NCI-H748 treated with DMSO at 0.1 percent for 48 hours (cell line): ENCODE measurements at places on chromosomes 5 and 9.

DNA sequence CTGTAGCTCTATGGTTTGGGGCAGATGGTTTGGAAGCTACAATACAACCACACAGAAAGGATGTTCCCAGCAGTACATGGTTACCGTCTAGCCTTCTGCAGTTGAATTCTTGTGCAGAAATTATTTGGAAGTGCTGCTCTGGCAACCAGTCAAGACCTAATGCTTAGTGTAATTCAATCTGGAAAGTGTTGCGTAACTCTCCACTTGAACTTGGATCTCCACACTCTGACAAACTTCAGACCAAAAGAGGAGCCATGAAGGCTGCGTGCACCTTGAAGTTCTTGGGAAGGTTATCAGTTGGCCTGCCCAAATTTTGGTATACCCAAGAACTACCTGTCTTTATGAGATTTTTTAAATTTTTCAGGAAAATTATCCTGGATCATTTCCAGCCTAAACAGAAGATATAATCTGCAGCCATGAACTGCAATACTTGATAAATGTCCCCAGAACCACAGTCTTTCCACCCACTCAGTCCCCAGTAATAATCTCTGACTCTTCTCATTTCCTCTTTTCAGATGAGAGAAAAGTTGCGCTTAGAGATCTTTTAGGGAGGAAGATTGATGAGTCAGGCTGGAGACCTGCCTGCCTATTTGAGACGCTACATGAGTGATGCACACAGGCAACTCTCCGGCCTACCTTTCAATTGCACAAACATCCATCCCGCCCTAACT is 159.9 kb downstream of the FANCC start:
- DNase-seq: no peak

- DNase-seq: no peak
Observed at GRCh38 chr5:72301557-72301956, 18.5 kb downstream of the MRPS27 start.

DNA sequence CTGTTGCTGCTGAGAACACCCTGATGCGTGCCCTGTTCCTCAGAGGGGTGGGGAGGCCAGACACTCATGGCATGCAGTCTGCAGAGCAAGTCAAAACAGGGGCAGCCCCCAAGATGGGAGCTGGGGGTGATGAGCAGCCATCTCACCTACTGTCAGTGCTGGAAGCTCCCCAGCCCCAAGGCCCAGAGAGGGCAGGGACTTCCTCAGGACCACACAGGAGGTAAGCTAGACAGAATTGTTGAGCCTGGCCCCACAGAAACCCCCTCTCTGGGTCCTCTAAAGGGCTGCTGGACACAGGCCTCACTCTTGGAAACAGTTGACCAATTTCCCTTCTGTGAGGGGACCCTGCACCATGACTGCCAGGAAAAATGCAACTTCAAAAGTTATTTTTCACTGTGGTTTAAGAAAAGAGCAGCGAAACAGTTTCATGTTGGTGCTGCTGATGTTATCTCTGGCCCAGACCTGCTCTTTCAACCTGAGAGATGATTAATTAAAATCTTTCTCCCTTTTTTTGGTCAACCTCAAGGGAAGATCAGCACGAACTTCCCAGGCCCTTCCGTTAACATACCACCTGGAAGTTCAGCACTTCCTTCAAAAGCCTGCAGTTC is 9.6 kb downstream of the CSF2 start:
- DNase-seq: no peak

DNA sequence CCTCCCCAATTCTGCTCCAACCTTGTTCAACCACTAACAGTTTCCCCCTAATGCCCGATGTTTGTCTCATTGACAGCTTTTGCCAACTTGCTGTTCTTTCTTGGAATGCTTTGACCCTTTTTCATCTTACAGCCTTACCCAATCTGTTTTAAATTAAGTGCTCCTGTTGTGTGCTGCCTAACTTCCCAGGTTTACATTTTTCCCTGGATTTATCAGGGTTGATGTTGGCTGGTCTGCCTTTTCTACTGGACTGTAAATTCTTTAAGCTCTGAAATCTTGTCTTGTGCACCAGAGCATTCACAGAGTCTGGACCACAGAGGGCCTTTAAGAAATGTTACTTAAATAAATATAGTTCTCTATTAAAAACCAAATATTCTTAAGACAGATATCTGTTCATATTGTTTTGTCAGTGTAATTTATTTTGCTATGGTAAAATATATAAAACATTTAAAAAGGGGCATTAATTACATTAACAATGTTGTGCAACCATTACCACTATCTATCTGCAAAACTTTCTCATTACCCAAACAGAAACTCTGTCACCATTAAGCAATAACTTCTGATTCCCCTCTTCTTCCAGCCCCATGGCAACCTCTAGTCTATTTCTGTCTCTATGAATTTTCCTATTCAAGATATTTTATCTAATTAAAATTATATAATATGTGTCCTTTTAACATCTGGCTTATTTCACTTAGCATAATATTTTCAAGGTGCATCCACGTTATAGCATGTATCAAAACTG is 73.0 kb downstream of the OSTF1 start:
- no peak for DNase-seq

- DNase-seq: no peak
Observed at GRCh38 chr5:142287973-142288313, 36.9 kb downstream of the SPRY4 start.

- DNase-seq: no peak
Observed at GRCh38 chr9:110308633-110309038, 29.0 kb downstream of the TXNDC8 start.

GRCh38 chr5:42037379-42037932 is 112.4 kb downstream of the FBXO4 start:
- DNase-seq: no peak

- DNase-seq: no peak
Observed at GRCh38 chr9:90578126-90578815, 64.4 kb downstream of the DIRAS2 start.

DNA sequence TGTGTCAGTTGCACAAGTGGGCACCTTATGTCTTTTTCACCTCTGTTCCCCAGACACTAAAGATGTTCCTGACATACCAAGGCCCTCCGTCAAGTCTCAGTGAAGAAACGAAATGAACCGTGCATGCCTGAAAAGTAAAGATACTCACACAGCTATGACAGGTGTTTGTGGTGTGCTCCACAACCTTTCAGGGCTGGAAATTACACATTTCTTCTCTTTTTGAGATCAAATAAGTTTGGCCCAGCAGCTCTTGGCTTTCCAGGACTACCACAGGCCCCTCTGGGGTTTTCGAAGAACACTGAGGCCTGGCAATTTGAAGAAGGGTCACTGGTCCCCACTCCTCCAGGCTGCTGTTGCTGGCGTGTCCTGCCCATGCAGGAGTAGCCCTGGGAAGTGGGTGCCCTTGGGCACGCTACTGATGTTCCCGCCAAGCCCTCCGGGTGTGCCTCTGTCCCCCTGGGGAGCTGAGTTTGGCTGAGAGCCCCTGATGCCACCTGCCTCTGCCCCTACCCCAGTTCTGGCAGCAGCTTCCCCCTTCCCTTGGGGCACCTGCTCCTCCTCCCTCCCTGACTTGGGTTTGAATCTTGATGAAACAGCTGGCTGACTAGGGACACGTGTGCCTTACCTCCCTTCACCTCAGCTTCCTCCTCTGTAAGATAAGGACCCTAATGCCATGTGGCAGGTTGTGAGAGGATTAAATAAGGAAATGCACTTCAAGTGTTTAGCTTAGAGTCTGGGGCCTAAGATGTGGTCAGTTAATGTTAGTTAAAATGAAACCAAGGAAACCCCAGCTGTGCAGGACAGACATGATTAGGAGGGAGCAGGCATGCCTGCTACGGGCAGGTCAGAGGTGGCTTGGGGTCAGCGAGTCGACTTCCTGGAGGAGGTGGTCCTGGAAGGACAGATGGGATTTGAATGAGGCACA is 49.1 kb upstream of the GADD45G start:
- no peak for DNase-seq

GRCh38 chr9:15187589-15187988 is 119.4 kb downstream of the TTC39B start:
- DNase-seq: peak; percentile 91

DNA sequence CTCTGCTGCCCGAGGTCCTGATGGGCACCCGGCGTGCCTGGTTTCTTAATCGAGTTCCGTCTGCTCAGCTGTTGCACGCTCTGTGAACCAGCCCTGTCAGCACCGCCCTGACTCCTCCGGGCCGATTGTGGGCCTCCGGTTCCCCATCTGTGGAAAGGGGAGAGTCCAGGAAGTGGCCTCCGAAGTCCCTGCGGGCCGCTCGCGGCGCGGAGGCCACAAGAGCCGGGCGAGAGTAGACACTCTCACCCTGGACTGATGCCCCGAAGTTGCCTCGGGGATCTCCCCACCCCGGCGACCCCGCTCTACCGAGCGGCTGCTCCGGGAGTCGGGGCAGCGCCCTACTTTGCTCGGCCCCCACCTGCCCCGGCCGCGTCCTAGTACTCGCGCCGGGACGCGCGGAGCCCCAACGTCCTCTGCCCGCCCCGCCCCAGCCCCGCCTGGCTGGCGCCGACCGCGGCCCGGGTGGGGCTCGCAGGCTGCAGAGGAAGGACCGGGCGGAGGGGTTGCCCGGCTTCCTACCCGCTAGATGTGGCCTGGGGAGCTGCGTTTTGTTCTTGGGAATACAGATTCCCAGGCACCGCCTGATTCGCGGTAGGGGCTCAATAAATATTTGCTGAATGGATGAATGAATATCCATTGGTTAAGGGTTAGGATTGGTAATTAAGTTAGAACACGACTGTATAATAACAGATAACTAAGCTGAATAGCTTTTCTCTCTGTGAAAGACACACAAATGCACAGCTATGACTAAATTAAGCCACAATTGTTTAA is 935 bp upstream of the ZNF367 start:
- peak; percentile 91 for DNase-seq

GRCh38 chr9:3986060-3986459 is 313.8 kb downstream of the GLIS3 start:
- no peak for DNase-seq

- no peak for DNase-seq
Observed at GRCh38 chr5:163373436-163374084, 63.8 kb upstream of the CCNG1 start.

DNA sequence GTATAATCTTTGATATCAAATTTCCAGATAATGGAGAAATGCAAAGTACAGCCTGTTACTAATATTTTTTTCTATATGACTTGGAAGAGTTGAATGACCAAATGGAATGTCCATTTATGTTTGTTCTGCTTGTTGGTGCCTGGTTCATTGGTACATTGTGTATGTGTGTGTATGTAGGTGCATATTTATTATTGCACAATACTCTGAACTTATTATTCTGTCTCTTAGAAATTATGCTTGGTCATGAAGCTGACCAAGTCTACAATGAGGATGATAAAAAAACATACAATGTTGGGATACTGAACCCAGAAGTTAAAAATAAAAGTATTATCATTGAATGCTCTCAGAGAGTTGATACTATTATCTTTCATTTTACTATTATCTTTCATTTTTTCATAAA is 706.3 kb downstream of the KCTD16 start:
- DNase-seq: no peak

- DNase-seq: no peak
Observed at GRCh38 chr9:88692827-88693226, 157.8 kb downstream of the NXNL2 start.

- no peak for DNase-seq
Observed at GRCh38 chr5:143772621-143773020, 39.3 kb upstream of the HMHB1 start.

GRCh38 chr5:148719605-148720004 is 65.3 kb upstream of the HTR4 start:
- no peak for DNase-seq

GRCh38 chr5:132561601-132562000 is 4.8 kb downstream of the RAD50 start:
- DNase-seq: no peak

GRCh38 chr5:117680426-117680825 is 1105.8 kb upstream of the SEMA6A start:
- DNase-seq: no peak

DNA sequence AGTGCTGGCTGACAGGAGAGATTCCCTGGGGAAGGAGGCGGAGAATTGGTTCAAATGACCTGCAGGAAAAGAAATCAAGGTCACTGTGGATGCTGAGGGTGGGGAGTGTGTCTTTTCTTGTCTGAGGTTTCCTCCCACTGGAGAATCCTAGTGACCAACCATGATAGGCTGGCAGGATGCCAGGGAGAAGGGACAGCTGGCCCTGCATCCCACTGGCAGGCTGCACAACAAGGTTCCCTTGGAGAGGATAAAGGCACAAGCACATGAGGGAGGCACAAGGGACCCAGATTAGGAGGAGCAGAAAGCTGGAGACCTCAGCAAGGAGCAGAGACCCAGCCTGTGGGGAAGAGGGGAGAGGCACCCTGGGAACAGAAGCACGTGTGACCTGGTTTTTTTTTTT is 11.4 kb upstream of the ZDHHC12 start:
- DNase-seq: no peak

DNA sequence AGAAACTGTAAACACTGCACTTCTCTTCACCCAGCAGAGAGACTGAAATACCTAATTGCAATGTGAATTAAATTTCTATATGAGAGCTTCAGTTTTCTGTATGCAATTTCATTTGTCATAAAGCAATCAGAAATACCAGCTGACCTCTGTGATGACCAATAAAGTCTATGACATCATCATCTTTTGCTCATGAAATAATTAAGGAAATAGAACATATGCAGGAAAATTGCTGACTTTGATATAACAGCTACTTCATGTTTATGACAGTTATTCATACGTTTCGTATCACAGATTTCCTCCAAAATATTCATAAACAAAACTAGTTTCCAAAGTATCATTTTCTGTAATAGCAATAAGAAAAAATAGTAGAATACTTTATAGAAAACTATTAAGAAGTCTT is 652.3 kb downstream of the SLCO4C1 start:
- no peak for DNase-seq

GRCh38 chr5:9376363-9377117 is 169.3 kb downstream of the SEMA5A start:
- DNase-seq: no peak

- no peak for DNase-seq
Observed at GRCh38 chr9:121682201-121682600, 30.8 kb downstream of the DAB2IP start.

DNA sequence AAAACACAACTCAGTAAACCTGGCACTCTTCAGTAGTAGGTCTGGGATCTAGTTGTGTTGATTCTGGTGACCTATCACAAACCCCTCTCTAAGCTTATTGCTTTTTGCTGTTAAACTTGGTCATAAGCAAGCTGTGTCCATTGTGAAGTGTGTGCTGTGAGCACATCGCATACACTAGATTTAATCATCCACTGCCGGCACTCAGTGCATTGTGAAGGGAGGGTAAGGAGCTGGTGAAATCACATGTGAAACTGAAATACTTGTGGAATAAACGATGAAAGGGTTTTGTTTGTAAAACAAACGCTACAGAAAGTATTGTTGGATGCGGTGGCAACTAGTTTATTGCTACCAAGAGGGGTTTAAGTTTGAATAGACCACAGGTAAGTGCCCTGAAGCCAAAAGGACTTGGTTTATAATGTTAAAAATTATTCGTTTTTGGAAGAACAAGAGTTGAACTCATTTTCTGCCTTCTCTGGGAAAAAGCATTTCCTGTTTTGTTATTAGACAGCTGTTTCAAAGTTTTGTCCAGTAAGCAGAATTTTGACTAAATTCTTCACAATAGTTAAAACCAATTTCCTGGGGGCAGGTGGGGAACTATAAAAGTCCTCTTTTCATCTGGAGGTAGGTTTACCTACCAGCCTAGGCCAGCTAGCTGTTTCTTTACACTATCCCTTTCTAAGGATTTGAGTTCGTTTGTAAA is 24.6 kb downstream of the TJP2 start:
- no peak for DNase-seq
